ENCODE measurements at places on chromosomes 13 and 19.

- no peak for DNase-seq
These were observed 78.6 kb downstream of the SPACA7 start for GRCh38 chr13:112454648-112455334.

DNA sequence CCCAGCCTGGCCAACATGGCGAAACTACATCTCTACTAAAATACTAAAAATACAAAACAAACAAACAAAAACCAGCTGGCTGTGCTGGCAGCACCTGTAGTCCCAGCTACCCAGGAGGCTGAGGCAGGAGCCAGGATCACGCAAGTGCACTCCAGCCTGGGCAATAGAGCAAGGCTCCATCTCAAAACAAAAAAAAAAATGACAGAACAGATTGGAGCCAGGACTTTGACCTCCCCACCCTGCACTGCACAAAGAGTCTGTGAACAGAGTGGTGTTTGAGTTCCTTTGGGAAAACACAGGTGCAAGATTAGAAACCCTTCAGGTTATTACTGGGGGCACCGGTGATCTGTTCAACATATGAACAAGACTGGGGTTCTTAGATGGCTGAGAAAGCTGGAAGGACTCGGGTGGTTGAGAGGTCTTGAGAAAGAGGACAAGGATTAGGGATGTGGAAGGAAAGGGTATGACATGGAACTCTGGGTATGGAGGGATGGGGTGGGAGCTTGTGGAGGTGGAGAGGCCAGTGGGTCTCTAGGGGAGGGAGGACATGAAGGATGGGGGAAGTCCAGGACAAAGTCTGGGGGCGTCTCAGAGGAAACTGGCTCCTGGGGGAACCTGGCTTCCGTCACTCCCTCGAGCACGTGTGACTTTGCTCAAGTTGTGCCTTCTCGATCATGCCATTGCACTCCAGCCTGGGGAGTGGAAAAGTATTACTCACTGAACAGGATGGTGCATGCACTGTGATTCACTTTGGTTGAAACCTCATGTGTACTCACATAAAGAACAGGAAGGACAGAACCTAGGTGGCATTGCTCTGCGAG, 25.9 kb downstream of the RCN3 start:
- DNase-seq = no peak

GRCh38 chr19:54137699-54138488, at the start of gene CNOT3:
CNOT3 (plus strand) TSS chr19:54137762; CDS start chr19:54142979, 5,217 bp downstream.
- DNase-seq = no peak

DNA sequence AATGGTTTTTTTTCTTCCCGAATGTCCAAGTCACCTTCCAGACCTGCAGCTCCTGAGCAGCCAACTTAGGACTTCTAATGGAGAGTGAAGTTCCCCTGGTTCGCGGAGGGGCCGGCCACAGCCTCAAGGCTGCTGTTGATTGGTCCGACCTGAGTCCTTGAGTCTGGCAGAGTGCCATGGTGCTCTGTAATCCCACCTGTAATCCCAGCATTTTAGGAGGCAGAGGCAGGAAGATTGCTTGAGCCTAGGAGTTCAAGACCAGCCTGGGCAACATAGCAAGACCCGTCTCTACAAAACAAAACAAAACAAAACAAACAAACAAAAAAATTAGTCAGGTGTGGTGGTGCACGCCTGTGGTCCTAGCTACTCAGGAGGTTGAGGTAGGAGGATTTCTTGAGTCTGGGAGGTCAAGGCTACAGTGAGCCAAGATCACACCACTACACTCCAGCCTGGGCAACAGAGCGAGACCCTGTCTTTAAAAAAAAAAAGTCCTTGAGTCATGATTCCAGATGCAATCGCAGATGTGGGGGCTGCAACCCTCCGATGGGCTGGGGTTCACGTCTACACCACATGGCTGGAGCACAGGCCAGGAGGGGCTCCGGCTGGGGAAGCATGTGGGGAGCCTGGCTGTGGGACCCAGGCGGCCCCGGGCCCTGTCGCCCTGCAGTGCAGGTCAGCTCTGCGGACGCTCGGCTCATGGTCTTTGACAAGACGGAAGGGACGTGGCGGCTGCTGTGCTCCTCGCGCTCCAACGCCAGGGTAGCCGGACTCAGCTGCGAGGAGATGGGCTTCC, 17.7 kb downstream of the HPN start:
- DNase-seq = no peak

DNA sequence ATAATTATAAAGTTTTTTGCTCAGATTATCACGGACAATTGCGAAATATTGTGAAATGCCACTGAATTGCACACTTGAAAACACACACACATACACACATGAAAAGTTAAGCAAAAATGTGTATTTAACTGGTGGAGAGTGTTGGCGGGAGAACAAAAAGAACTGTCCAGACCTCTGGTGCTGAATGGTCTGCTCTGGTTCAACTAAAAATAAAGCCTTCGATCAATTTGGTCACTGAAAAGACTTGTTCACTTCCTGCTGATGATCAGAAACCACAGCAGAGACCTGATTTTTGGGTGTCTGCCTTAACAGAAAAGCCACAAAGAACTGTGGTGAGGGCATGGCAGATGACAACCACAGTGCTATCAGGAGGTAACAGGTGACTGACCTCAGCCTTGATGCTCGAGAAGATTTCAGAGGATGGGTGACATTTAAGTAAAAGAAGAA, 4.0 kb upstream of the IGFL1 start:
- DNase-seq = no peak

DNA sequence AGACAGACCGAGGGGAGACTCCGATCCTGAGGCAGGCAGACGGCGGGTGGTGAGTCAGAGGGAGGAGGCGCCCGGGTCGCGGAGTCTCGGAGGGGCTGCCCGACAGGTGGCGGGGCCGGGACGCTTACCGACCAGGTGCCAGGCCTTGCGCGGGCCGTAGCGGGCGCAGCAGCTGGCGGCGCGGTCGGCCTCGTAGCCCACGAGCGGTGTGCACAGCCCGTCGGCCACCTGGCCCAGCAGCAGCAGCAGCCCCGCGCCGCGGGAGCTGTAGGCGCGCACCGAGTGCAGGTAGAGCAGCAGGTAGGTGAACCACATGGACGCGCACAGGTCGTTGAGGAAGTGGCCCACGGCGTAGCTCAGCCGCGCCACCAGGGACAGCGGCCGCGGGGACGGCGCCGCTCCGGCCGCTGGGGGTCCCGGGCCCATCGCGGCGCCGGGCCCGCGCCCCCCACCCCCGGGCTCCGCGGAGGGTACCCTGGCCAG, 367 bp downstream of the MFSD12 start:
- peak; percentile 51 for DNase-seq

Data from stimulated activated naive CD4-positive, alpha-beta T cell (primary cell).